ENCODE measurements at places on chromosomes 1 and 21. TPM values are rescaled to one million over a fixed set of nuclear protein-coding genes. Genes with fewer than 3 reads are reported as not detected.

The FBXO2 gene
- total RNA-seq: 3.0 TPM

- peaks cover 82% of the 10 kb centered on the region for H3K4me1 ChIP-seq
- peaks cover 25% of the 10 kb centered on the region for H3K27me3 ChIP-seq
- no peak for DNase-seq
- no peaks in the 10 kb centered on the region for H3K36me3 ChIP-seq
These were observed 23.5 kb downstream of the ERG start for GRCh38 chr21:38474796-38475195.

The ARHGAP29 gene
- 42.8 TPM for total RNA-seq

GRCh38 chr1:202590126-202590525, 120.1 kb downstream of the SYT2 start:
- no peak overlapping the region for H3K27ac ChIP-seq
- H3K27me3 ChIP-seq: no peaks in the 10 kb centered on the region
- H3K4me3 ChIP-seq: no peak overlapping the region

DNA sequence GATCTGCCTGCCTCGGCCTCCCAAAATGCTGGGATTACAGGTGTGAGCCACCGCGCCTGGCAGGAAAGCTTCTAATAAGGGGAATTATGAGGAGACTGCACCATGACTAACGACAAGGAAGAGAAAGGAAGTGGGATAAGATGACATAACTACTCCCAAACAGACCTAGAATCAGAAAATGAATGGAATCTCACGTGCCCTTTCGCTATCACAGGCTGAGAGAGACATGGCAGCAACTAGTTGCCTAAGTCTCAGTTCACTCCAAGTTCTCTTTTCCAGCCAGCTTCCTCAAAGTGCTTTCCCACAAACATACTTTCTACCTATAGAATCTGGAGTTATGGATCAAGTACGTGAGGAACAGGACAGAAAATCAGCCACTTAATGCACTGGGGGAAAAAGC, 2.0 kb downstream of the PI4KB start:
- H3K27me3 ChIP-seq: no peaks in the 10 kb centered on the region
- H3K4me3 ChIP-seq: peak overlapping the region; percentile 86
- peaks cover 57% of the 10 kb centered on the region for H3K36me3 ChIP-seq
- peak overlapping the region; percentile 95 for H3K27ac ChIP-seq

The FCRLA gene
- 44.5 TPM for total RNA-seq

The PTGER3 gene
- 1.1 TPM for total RNA-seq

GRCh38 chr1:243642936-243643335, 207.1 kb downstream of the AKT3 start:
- DNase-seq: no peak
- no peaks in the 10 kb centered on the region for H3K27me3 ChIP-seq
- H3K4me3 ChIP-seq: no peak overlapping the region
- peaks cover 42% of the 10 kb centered on the region for H3K36me3 ChIP-seq

GRCh38 chr1:48092401-48092800, 95.2 kb upstream of the TRABD2B start:
- no peaks in the 10 kb centered on the region for H3K36me3 ChIP-seq
- H3K4me1 ChIP-seq: no peaks in the 10 kb centered on the region
- DNase-seq: no peak

DNA sequence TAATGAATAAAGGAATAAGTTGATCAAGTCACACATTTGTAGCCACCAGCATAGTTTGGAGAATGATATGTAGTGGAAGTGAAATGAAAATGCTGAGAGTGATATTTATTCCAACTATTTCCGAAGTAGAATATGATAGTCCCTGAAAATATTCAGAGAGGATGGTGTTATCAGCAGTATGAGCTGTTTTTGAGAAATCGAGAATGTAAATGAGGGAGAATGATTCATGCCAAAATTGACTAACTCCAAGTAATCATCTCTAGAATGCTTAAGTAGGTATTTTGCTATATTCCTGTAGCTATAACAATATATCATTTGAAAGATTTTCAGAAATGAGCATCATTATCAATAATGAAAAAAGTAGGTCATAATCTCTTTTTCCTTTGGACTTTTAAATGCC, 178.9 kb downstream of the PDE4B start:
- no peaks in the 10 kb centered on the region for H3K36me3 ChIP-seq
- no peaks in the 10 kb centered on the region for H3K27me3 ChIP-seq
- H3K4me3 ChIP-seq: no peak overlapping the region

GRCh38 chr1:199226163-199226562, 587.3 kb downstream of the PTPRC start:
- H3K27ac ChIP-seq: no peak overlapping the region
- no peaks in the 10 kb centered on the region for H3K27me3 ChIP-seq
- no peaks in the 10 kb centered on the region for H3K36me3 ChIP-seq
- no peak overlapping the region for H3K4me3 ChIP-seq

DNA sequence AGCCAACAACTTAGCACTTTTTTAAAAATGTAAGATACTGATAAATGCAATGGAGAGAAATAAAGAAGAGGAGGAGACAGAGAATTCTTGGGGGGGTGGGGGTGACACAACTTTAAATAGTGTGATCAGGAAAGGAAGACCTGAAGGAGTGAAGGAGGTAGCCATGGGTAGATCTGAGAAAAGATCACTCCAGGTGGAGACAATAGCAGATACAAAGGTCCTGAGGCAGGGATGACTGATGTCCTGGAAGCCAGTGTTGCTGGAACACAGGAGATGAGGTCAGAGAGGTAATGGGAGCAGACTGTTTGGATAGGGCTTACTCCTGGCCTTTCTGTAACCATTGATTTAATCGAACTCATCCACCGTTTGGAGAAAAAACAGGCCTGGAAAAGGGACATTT, 24.6 kb upstream of the TRABD2B start:
- no peaks in the 10 kb centered on the region for H3K4me1 ChIP-seq
- DNase-seq: no peak
- H3K36me3 ChIP-seq: no peaks in the 10 kb centered on the region
- peaks cover 11% of the 10 kb centered on the region for H3K27me3 ChIP-seq
- H3K27ac ChIP-seq: no peak overlapping the region

DNA sequence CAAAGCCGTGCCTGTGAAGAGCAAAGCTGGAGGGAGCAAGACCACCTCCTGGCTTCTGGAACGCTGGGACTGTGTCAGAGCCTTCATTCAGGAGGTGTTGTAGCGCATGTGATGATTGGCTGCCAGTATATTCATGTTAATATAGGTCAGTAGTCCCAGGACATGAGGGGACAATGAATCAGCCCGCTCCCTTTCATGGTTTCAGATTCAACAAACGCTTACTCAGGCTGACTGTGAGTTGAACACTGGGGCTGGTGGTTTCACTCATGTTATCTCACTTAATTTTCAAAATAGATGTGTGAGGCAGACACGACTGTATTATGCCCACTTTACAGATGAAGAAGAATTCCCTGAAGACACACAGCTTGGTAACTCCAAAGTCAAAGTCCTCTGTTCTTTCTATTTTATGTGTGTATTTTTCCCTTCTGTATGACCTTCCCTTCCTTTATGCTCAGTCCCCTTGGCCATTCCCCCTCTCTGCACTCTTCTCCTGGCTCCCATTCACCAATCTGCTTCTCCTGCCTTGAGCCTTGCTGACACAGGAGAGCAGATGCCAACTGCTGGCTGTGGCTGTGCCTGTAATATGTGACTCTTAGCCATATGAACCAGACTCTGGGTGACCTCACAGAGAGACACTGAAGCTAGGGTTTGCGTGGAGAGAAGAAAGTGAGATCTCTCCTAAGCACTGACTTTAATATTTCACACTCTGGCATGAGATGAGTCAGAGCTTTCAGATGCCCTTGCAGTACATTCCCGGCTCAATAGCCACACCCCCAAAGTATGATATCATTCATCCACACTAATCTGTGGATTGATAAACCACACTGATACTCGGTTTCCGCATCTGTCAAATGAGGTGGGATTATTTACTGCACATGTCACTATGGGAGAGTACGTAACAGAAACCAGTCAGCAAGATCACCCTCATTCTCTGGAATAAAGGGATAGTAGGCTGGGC, 31.4 kb upstream of the KIRREL1 start:
- H3K4me3 ChIP-seq: no peak overlapping the region
- no peaks in the 10 kb centered on the region for H3K36me3 ChIP-seq
- no peaks in the 10 kb centered on the region for H3K4me1 ChIP-seq
- no peaks in the 10 kb centered on the region for H3K27me3 ChIP-seq
- no peak for DNase-seq
- no peak overlapping the region for H3K27ac ChIP-seq

GRCh38 chr1:52906135-52906603, 15.4 kb downstream of the ECHDC2 start:
- no peak overlapping the region for H3K4me3 ChIP-seq
- DNase-seq: no peak
- no peak overlapping the region for H3K27ac ChIP-seq
- H3K27me3 ChIP-seq: no peaks in the 10 kb centered on the region
- H3K4me1 ChIP-seq: no peaks in the 10 kb centered on the region

The MATN1 gene
- total RNA-seq: 0.66 TPM

The DMRTA2 gene
- not detected for total RNA-seq

DNA sequence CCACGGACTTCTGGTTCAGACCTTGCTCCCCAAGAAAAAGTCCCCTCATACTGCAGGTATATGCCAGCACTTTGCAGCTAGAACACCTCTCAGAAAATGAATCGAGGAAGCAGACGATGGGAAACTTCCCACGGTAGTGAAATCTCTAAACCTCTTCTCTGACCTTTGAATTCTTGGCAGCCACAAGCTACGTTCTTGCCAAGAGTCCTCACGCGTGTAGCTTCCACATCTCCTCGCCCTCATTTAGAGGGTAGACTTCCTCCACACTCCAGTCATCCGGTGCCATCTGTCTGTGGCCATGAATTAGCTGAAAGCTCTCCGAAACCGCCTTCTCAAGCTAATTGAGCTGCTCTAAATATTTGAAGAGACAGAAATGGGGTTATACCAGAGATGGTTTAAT, 127.8 kb downstream of the RGS7 start:
- peaks cover 3% of the 10 kb centered on the region for H3K4me1 ChIP-seq
- H3K27ac ChIP-seq: no peak overlapping the region
- H3K36me3 ChIP-seq: no peaks in the 10 kb centered on the region
- DNase-seq: no peak
- no peak overlapping the region for H3K4me3 ChIP-seq

- peaks cover 9% of the 10 kb centered on the region for H3K4me1 ChIP-seq
- H3K36me3 ChIP-seq: no peaks in the 10 kb centered on the region
- peaks cover 21% of the 10 kb centered on the region for H3K27me3 ChIP-seq
- DNase-seq: peak; percentile 75
- H3K4me3 ChIP-seq: no peak overlapping the region
These were observed 1.9 kb downstream of the FTCD start for GRCh38 chr21:46153247-46154154.

The PCSK9 gene
- 0.10 TPM for total RNA-seq

- DNase-seq: no peak
- H3K4me3 ChIP-seq: no peak overlapping the region
- no peaks in the 10 kb centered on the region for H3K27me3 ChIP-seq
- no peaks in the 10 kb centered on the region for H3K4me1 ChIP-seq
- no peaks in the 10 kb centered on the region for H3K36me3 ChIP-seq
These were observed 248.0 kb upstream of the RGS18 start for GRCh38 chr1:191910245-191910644.

DNA sequence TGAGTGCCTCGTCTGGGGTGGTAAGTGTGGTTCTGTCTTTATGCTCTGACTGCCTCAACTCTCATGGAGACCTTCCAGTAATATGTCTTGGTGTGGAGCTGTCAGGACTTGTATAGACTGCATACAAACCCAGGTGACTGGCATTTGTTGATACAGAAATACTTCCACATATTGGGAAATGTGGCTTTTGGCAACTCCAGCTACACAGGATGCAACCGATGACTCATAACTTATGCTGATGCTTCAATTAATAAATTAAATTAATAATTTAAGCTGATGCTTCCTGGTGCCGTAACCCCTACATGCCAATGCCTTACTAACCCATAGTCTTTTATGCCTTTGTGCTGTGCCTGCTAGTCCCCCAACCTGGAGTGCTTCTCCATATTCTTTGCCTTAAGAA, 72.3 kb upstream of the ARTN start:
- no peak for DNase-seq
- H3K4me3 ChIP-seq: no peak overlapping the region
- H3K4me1 ChIP-seq: no peaks in the 10 kb centered on the region
- no peaks in the 10 kb centered on the region for H3K36me3 ChIP-seq

DNA sequence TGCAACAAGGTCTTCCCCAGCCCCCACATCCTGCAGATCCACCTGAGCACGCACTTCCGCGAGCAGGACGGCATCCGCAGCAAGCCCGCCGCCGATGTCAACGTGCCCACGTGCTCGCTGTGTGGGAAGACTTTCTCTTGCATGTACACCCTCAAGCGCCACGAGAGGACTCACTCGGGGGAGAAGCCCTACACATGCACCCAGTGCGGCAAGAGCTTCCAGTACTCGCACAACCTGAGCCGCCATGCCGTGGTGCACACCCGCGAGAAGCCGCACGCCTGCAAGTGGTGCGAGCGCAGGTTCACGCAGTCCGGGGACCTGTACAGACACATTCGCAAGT, 3.8 kb downstream of the ZBTB18 start:
- H3K4me3 ChIP-seq: no peak overlapping the region
- no peaks in the 10 kb centered on the region for H3K27me3 ChIP-seq
- H3K4me1 ChIP-seq: peaks cover 71% of the 10 kb centered on the region
- peak; percentile 80 for DNase-seq

DNA sequence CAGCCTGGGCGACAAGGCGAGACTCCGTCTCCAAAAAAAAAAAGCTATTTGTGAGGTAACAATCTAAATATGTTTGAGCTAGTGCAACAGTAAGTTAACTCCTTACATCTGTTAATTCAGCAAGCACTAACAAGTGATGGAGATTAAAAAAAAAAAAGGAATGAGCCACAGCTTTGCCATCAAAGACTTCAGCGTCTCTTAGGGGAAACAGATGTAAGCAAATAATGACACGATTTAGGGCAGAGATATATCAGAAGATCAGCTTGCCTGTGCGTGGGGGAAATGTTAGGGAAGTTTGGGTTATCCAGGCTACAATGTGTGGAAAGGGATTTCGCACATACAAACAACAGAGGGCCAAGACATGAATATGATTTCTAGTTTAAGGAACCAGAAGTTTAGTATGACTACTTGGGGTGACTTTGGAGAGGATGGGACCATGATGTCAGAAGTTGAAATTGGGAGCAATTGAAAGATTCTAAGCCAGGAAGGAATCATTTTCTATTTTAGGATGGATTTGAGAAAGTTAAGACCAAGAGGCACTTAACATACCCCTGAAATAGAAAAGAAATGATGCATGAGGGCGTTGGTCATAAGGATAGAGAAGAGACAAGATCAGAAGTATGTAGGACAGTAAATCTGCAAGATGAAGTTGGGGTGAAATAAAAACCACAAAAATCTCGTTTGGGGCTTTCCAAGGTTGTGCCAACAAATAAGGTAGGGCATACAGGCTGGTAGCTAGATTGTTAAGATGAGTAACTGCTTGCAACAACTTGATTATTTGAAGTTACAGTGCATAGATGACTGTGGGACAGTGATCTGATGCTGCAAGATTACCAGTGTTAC, 2.4 kb upstream of the BRWD1 start:
- no peak for DNase-seq
- peaks cover 16% of the 10 kb centered on the region for H3K4me1 ChIP-seq
- no peak overlapping the region for H3K27ac ChIP-seq
- H3K4me3 ChIP-seq: no peak overlapping the region
